ENCODE measurements at places on chromosomes 1 and 21.

GRCh38 chr1:205981257-205981656 is 21.9 kb downstream of the RAB7B start:
- no peak for DNase-seq

DNA sequence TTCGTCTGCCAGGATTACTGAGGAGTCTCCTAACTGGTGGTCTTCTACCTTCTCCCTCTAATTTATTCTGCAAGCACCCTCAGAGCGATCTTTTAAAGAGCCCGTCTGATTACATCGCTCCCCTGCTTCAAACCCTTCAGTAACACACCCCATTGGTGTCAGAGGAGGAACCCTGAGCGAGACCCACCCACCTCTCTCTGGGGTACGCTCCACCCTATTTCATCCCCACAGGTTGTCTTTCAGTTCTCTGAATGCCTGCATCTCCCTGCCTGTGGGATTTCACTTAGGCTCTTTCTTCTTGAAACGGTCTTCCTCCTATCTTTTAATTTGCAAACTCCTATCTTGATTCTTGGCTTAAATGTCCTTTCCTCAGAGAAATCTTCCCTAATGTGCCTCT is 39.4 kb downstream of the C1orf21 start:
- no peak for DNase-seq

GRCh38 chr1:181135437-181135731 is 46.9 kb downstream of the IER5 start:
- DNase-seq, result peak; percentile 50

- no peak for DNase-seq
Observed at GRCh38 chr1:43123031-43123430, 49.1 kb downstream of the EBNA1BP2 start.

- peak; percentile 69 for DNase-seq
Observed at GRCh38 chr1:224724566-224724965, 108.4 kb downstream of the CNIH3 start.

- DNase-seq, result no peak
Observed at GRCh38 chr1:77776007-77776700, 3.3 kb upstream of the MIGA1 start.

Measured in inflammatory macrophage treated with lipopolysaccharide for 4 hours (primary cell).